ENCODE measurements at places on chromosomes 5 and 9.

- H3K4me3 ChIP-seq: no peak overlapping the region
- H3K27me3 ChIP-seq: no peaks in the 10 kb centered on the region
- peaks cover 7% of the 10 kb centered on the region for H3K36me3 ChIP-seq
- H3K4me1 ChIP-seq: peaks cover 33% of the 10 kb centered on the region
- H3K27ac ChIP-seq: no peak overlapping the region
- DNase-seq: peak; percentile 17
Measured at GRCh38 chr9:8815931-8816330, 1016.4 kb upstream of the DMAC1 start.

DNA sequence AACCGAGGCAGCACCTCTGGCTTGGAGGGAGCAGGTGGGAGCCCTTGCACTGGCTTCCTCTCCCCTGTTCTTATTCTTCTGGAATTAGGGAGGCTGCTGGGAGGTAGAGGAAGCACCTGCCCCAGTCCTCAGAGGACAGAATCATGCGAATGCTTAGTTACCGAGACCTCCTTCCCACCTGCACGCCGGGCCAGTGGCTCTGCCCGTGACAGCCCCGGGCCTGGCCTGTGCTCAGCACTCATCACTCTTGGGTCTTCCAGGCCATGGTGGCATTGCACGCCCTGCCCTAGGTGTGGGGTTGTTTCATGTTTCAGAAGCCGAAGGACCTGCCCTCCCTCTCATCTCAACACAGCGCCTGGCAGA, 45.3 kb upstream of the NKD2 start:
- H3K36me3 ChIP-seq: no peaks in the 10 kb centered on the region
- no peak overlapping the region for H3K27ac ChIP-seq
- no peak for DNase-seq
- no peaks in the 10 kb centered on the region for H3K4me1 ChIP-seq
- peak overlapping the region; percentile 48 for H3K4me3 ChIP-seq

- H3K4me3 ChIP-seq: no peak overlapping the region
- no peaks in the 10 kb centered on the region for H3K4me1 ChIP-seq
- no peaks in the 10 kb centered on the region for H3K27me3 ChIP-seq
- no peak for DNase-seq
- H3K27ac ChIP-seq: no peak overlapping the region
Measured at GRCh38 chr5:42832060-42832459, 20.4 kb upstream of the SELENOP start.

- H3K4me1 ChIP-seq: peaks cover 12% of the 10 kb centered on the region
- H3K27ac ChIP-seq: no peak overlapping the region
- no peak for DNase-seq
- H3K36me3 ChIP-seq: no peaks in the 10 kb centered on the region
- peaks cover 16% of the 10 kb centered on the region for H3K27me3 ChIP-seq
Measured at GRCh38 chr5:76820526-76820890, 1.7 kb downstream of the F2RL1 start.

GRCh38 chr5:153187503-153187902, 303.0 kb upstream of the GRIA1 start:
- no peaks in the 10 kb centered on the region for H3K27me3 ChIP-seq
- H3K27ac ChIP-seq: no peak overlapping the region

- H3K4me3 ChIP-seq: no peak overlapping the region
- no peak overlapping the region for H3K27ac ChIP-seq
- no peak for DNase-seq
- H3K27me3 ChIP-seq: no peaks in the 10 kb centered on the region
- no peaks in the 10 kb centered on the region for H3K4me1 ChIP-seq
Measured at GRCh38 chr9:129900263-129901027, 65.2 kb downstream of the USP20 start.

DNA sequence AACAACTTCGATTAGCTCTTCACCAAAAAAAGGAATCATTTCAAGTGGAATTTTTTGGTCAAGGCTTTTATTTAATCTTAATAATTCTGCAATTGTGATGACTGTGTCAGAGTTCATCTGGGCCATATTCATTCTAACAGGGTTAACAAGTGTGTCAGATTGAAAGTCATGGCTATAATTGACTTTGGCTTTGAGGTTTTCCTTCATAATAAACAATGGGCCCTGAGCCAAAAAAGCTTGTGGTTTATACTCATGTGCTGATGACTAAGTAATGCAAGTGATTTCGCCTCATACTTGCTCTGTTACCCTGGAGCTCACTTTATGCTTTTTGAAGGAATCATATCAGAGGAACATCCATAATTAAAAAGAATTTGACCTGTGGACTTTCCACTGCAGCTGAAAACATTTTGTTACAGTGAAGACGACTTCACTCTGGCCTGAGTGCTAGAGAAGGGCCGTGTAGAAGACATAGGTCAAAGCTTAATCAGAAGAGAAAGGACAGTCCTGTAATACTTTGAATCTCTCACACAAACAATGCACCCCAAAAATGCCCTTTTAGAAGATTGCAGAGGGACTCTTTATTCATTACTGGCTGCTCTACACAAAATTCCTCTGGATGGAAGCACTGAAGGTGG, 101.7 kb downstream of the GDNF start:
- no peaks in the 10 kb centered on the region for H3K4me1 ChIP-seq
- H3K27ac ChIP-seq: no peak overlapping the region
- DNase-seq: no peak
- no peak overlapping the region for H3K4me3 ChIP-seq
- H3K36me3 ChIP-seq: no peaks in the 10 kb centered on the region

DNA sequence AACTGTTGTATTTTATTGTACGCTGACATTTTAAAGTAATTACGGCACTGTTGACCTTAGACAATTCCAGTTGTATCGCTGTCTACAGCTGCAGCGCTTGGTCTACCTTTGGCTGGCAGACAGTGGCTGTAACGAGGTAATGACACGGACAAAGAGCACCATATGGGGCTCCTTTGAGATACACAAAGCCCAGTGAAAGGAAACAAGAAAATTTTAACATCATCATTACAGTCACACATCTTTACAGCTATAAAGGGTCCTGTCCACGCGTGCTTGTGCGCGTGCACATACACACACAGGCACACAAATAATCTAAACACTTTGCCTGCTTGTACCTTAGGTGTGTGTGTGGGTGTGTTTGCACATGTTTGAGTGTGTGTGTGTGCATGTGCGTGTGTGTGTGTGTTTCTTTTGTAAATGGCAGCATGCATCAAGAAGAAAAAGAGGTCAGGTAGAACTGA, 946.0 kb downstream of the NR2F1-AS1 start:
- DNase-seq: peak; percentile 9
- H3K27ac ChIP-seq: no peak overlapping the region
- no peak overlapping the region for H3K4me3 ChIP-seq
- no peaks in the 10 kb centered on the region for H3K36me3 ChIP-seq
- no peaks in the 10 kb centered on the region for H3K27me3 ChIP-seq

- no peaks in the 10 kb centered on the region for H3K36me3 ChIP-seq
- H3K4me1 ChIP-seq: no peaks in the 10 kb centered on the region
- no peak overlapping the region for H3K27ac ChIP-seq
- DNase-seq: no peak
- H3K27me3 ChIP-seq: no peaks in the 10 kb centered on the region
Measured at GRCh38 chr9:101200852-101201251, 172.3 kb downstream of the PLPPR1 start.

GRCh38 chr5:114989512-114989911, 180.2 kb downstream of the TRIM36 start:
- no peaks in the 10 kb centered on the region for H3K4me1 ChIP-seq
- no peaks in the 10 kb centered on the region for H3K36me3 ChIP-seq
- H3K4me3 ChIP-seq: no peak overlapping the region
- H3K27me3 ChIP-seq: no peaks in the 10 kb centered on the region
- DNase-seq: no peak

GRCh38 chr5:173970878-173971650, 17.9 kb upstream of the C5orf47 start:
- H3K27ac ChIP-seq: no peak overlapping the region
- H3K4me1 ChIP-seq: peaks cover 24% of the 10 kb centered on the region
- H3K4me3 ChIP-seq: no peak overlapping the region
- no peaks in the 10 kb centered on the region for H3K36me3 ChIP-seq
- no peak for DNase-seq

All from neuronal stem cell (in vitro differentiated cells).